CD4-positive, alpha-beta T cell treated with Interleukin-2 at 100 ng/mL for 4 hours (primary cell): ENCODE measurements at places on chromosomes 2 and 18.
A peak's percentile ranks its signal among the peaks of the same experiment; 100 is the strongest.

DNA sequence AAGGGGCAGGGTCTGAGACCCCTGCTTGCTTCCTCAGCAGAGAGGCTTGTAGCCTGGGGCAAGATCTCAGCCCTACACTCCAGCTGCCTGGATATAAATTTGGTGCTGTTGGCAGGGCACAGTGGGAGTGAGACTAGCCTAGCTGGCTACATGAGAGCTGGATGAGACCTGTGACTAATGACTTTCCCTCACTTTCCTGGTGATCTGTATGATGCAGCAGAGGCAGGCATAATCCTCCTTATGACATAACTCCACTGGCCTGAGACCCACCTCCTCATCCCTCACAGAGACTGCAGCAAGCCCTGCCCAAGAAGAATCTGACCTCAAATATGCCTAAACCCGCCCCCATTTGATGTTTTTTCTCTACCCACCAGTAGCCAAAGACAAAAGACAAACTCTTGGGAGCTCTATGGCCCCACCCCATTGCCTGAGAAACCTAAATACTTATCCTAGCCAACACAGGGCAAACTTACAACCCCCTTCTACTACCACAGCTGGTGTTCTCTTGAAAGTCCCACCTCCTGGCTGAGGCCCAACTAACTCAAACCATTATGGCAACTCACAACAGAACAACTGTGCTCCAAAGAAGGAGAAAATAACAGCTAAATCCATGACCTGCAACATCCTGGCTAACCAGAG, 102.7 kb downstream of the NR4A2 start:
- DNase-seq, result no peak

- DNase-seq, result no peak
Measured at GRCh38 chr2:85579266-85579935, 2.0 kb downstream of the VAMP8 start.

- no peak for DNase-seq
Measured at GRCh38 chr2:145043399-145043834, 523.5 kb upstream of the ZEB2 start.

- DNase-seq, result no peak
Measured at GRCh38 chr18:42018831-42019230, 63.8 kb downstream of the PIK3C3 start.

DNA sequence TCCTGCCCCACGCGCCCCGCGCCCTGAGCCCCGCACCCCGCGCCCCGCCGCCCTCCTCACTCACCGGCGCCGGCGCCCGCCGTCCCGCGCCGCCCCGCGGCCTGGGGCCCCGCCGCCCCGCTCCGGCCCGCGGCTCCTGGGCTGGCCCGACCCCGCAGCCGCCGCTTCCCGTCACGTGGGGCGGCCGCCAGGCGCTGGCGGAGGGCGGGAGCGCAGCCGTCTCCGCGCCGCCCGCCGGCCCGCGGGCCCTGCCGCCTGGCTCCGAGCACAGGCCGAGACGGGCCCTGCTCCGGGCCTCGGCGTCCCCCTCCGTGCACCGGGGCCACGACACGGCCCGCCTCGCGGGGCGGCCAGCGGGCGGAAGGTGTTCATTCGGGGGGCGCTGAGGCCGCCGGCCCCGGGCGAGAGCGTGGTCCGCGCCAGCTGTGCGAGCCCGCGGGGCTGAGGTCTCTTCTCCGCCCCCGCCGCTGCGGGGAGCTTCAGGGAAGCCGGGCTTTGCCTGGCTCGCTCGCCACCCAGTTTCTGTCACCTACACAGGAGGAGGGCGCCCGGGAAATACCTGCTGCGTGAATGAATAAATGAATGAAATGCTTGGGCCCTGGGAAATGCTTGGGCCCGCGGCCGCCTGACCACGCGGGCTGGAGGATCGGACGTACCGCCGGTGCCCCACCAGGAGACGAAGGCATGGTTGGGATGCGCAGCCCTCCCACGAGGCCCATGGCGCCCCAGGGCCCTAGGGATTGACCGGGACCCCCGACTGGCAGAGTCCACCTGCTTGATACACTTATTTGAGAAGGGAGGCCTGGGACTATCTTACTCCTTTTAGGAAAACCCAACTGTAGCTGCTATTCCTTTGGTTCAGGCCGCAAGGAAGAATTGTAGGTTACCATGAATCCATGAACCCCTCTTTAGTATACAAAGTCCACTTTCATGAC, at the start of gene TGFBRAP1:
TGFBRAP1 (minus strand) TSS at position 175 of the 935 bp plus-strand sequence. CDS start 21,434 bp downstream, outside the sequence.
- DNase-seq, result peak; percentile 39

DNA sequence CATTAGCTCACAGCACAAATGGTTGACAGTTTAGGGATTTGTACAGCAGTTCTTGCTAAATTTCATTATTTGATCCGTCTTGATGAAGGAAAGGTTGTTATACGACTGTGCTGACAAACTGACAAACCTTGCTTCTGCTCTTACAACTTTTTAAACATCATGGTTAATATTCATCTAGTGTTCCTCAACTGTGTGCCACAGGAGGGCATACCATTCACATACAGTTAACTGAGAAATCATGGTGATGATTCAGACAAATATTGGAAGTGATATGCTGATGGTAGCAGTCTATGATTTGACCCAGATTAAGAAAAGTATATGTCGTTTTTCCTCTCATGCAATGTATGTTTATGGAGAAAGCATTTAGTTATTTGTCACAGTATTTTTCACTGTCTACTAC, 129.8 kb upstream of the FSIP2 start:
- DNase-seq, result no peak

- no peak for DNase-seq
Measured at GRCh38 chr2:60552851-60553494, 481 bp downstream of the BCL11A start.

GRCh38 chr2:168002021-168002553, 245.3 kb downstream of the STK39 start:
- DNase-seq, result peak; percentile 24

GRCh38 chr2:64781711-64782390, 128.1 kb upstream of the SERTAD2 start:
- DNase-seq, result no peak

DNA sequence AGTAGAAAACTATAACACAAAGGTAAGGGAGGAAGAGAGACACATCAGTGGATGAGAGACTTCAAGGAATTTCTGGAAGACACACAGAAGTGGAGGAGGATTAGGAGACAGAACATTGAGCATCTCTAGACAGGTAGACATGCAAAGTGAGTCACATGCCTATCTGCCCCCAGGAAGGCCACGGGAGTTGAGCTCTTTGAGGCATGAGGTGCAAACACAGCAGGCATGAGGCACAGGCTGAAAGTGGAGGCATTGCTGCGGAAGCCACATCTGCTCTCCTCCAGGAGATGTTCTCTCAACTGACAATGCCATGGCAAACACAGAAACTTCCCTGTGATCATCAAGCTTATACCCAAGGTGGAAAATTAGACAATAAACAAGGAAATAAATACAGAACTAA, 481.6 kb upstream of the MYT1L start:
- DNase-seq, result no peak

GRCh38 chr2:107717661-107718060, 109.0 kb upstream of the RGPD4 start:
- DNase-seq, result no peak

DNA sequence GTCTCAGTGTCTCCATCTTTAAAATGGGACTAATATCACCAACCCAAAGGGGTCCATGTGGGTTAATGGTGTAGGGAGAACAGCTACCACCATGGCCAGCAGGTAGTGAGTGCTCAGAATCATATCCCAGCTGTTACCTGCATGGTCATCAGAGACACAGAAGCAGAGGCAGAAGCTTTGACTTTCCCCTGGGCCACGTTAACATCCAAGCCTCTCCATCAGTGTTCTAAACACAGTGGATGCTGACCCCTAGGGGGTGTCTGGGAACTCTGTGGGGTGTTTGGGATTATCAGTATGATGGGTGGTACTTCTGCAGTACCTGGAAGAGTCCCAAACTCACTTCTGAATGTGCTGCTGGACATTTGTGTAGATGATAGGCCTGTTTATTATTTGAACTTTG, 93.6 kb downstream of the GYPC start:
- DNase-seq, result peak; percentile 13

DNA sequence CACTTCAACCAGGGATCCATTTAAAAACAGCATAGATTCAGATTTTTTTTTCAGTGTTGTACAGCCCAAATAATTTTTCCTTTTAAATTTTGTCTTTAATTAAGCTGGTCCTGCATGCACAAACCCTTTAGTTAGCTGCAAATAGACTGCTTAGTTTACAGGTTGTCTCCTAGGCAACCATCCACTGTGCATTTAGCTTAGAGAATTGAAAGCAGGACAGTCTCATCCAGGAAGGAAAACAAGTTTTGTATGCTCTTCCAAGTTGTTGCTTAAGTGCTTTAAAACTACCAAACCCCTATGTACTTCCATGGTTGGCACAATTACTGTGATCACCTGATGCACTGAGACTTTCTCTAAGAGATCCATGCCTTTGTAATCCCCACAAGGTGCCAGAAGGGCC, at the start of gene MAP3K19:
MAP3K19 (minus strand) TSS at position 148 of the 400 bp plus-strand sequence. CDS start 22,800 bp downstream, outside the sequence.
- DNase-seq, result no peak

- no peak for DNase-seq
Measured at GRCh38 chr2:15923597-15923996, 16.8 kb upstream of the MYCN start.

- no peak for DNase-seq
Measured at GRCh38 chr2:99181624-99182000, 628 bp downstream of the MRPL30 start.

DNA sequence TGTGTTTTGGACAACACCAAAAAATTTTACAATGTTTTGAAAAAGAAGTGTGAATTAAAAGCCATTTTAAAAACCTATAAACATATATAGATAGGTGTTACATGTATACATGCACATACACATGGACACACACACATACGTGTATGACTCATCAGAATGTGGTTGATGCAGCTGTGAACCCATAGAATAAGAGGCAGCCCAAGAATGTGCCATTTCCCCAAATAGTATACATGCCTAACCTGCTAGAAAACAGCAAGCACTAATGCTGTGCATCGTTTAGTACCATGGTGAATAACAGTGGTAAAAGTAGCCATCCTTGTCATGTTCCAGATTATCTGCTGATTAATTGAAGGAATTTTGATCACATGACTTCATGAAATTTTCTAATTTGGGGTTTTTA, 149.0 kb downstream of the DSEL start:
- no peak for DNase-seq

- DNase-seq, result no peak
Measured at GRCh38 chr2:55729136-55729685, 35.6 kb upstream of the PNPT1 start.

GRCh38 chr2:105809097-105809473, 64.4 kb downstream of the NCK2 start:
- DNase-seq, result peak; percentile 46

DNA sequence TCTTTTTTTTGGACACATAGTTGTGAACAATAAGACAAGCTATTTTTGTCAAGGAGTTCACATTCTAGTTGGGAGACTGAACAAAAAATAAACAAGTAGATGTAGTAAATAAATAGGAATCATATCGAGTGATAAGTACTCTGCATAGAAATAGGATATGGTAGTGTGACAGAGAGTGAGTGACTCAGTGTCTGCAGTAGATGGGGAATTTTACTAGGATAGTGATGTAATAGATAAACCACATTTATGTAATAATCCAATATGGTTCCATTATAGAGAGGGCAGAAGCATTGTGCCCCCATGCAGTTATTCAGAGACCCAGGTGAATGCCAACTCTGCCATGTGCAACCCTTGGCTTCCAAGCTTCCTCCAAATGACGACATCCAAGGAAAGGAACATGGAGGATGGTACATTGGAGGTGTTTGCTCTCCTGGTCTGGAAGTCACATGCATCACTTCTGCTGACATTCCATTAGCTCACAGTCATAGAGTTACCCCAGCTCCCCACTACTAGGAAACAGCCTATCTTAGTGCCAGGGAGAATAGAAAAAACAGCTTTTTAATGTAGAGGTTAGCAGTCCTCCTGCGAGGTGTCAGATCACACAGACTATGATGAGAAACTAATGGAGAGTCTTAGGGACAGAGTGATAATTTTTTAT, 595.4 kb downstream of the NYAP2 start:
- DNase-seq, result no peak

- no peak for DNase-seq
Measured at GRCh38 chr2:123890148-123890547, 134.9 kb upstream of the CNTNAP5 start.

DNA sequence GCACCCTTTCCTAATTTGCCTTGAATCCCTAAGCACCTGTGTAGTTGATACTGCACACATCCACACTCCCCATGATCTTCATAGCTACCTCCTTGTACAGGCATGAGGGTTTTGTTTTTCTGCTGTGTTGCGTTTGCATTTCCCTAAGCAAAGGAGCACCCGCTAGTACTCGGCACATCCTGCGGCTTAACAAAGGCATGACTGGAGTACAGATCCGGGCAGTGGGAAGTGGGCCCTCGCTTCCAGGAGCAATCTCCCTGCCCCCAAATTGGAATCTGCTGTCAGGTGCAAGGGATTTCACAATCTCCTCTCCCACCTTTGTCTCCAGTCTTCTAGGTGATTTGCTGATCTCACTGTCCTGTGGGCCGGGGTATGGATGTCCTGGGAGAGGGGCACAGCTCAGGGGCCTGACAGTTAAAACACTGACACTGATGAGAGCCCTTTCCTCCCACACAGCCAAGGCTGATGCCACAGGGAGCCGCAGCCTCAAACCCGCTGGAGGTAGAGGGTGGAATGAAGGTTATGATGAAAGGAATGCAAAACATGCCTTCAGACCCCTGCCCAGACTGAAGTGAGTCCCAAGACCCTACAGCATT, 98.7 kb upstream of the THOC1 start:
- no peak for DNase-seq

- no peak for DNase-seq
Measured at GRCh38 chr2:101745711-101746694, 48.5 kb downstream of the MAP4K4 start.

GRCh38 chr2:100518801-100519200, 44.0 kb upstream of the PDCL3 start:
- no peak for DNase-seq

- DNase-seq, result peak; percentile 47
Measured at GRCh38 chr2:96142217-96143113, 2.8 kb downstream of the DUSP2 start.

- no peak for DNase-seq
Measured at GRCh38 chr18:55387139-55387984, 200.6 kb downstream of the TCF4 start.

DNA sequence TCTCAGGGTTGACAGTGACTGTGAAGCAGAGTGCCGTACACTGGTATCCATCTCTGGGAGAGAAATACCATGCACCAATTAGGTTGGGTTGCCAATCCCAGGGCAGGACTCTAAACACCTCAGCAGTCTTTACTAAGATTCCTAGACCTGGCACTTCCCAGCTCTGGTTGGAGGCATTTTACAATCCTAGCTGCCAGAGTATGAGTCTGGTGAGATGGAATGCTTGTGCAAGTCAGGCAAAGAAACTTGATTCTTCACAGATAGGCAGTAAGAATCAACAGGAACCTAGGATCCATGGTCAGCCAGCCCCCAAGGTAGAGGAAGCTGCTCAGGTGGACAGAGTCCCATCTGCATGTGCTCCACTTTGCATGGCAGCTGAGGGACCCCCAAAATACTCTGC, 6.0 kb upstream of the UGT1A5 start:
- DNase-seq, result no peak

DNA sequence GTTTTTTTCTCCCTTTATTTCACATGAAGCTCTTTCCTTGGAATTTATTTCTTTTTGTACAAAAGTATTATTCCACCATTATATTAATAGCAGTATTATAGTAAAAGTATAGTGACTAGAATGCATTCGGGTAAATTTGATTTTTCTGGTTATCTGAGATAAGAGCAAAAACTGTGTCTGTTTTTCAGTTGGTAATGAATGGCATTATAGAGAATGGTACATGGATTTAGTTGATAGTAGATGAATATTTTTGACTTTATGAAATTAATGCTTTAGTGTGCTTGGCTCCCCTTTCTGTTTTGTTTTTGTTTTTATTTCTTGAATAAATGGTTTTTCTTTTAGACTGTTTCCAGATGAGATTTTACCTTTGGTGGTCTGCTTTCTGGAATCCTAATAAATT, 71.8 kb downstream of the MTA3 start:
- DNase-seq, result no peak

GRCh38 chr18:75742516-75742915, 315.0 kb upstream of the SMIM21 start:
- no peak for DNase-seq
